ENCODE measurements at places on chromosomes 2 and 18. TPM values are rescaled to one million over a fixed set of nuclear protein-coding genes. Genes with fewer than 3 reads are reported as not detected.

Gene CYP20A1
- polyA plus RNA-seq, result 12.2 TPM

Gene APOB
- 0.08 TPM for polyA plus RNA-seq

Gene L3MBTL4
- 0.77 TPM for polyA plus RNA-seq

Gene TBR1
- polyA plus RNA-seq, result not detected

Gene EMILIN2
- 3.7 TPM for polyA plus RNA-seq

Gene NEU2
- polyA plus RNA-seq, result not detected

Gene SERPINB4
- polyA plus RNA-seq, result 2.3 TPM

Gene SMYD1
- not detected for polyA plus RNA-seq

Gene NEB
- polyA plus RNA-seq, result 4.9 TPM

Gene UGT1A5
- not detected for polyA plus RNA-seq

Gene BCL11A
- 77.6 TPM for polyA plus RNA-seq

Gene HES6
- 42.7 TPM for polyA plus RNA-seq

Gene CDH19
- 0.14 TPM for polyA plus RNA-seq

Gene IL37
- polyA plus RNA-seq, result not detected

Gene MYL1
- polyA plus RNA-seq, result not detected

Gene RGPD4
- polyA plus RNA-seq, result not detected

Gene REG3A
- not detected for polyA plus RNA-seq

Gene DPP10
- polyA plus RNA-seq, result 2.8 TPM

Gene UGT1A7
- polyA plus RNA-seq, result not detected

Gene NETO1
- polyA plus RNA-seq, result 13.0 TPM

Gene CYP27A1
- 2.0 TPM for polyA plus RNA-seq

Gene POTEJ
- not detected for polyA plus RNA-seq

Gene CNDP1
- polyA plus RNA-seq, result not detected

Gene PNKD
- polyA plus RNA-seq, result 77.7 TPM

Data from GM23338 (cell line).